ENCODE measurements at places on chromosomes 16 and 17.

- ATAC-seq = no peak
- H3K27ac ChIP-seq = no peak overlapping the region
- H3K36me3 ChIP-seq = no peaks in the 10 kb centered on the region
Observed at GRCh38 chr16:87486713-87487247, 6.0 kb downstream of the ZCCHC14 start.

DNA sequence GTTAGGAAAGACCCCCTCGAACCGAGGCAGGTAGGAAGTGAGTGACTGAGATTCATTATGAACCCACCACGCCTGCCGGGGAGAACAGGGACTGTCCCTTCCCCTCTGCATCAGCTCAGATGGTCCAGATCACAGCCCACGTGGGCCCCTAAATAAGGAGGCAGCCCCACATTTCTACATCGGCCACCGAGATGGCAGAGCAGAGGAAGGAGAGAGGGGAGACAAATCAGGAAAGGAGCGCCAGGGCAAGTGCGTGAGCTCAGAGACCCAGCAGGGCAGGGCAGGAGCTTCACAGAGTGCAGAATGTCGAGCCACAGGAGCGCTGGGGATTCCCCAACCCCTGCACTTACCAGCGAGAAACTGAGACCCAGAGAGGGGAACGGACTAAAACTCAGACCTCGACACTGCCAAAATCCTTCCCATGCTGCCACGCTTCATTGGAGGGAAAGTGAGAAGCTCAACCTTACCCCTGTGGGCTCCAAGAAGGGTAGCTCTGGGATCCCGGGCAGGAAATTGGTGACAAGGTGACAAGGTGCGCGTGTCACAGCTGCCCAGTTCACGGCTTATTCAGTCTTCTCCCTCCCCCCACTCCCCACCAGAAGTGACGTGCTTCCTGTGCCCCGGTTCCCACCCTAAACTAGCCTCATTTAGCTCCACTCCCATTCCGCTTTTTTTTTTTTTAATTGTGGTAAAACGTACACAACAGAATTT lies at the start of gene ICAM2:
TSS of gene ICAM2 (minus strand) at position 578 of the 711 bp plus-strand sequence. CDS start 13,942 bp downstream, outside the sequence.
- H3K27ac ChIP-seq = peak within 1 kb of the TSS; percentile 94
- ATAC-seq = peak; percentile 93
- H3K27me3 ChIP-seq = no peaks in the 10 kb centered on the region
- peaks cover 54% of the 10 kb centered on the region for H3K4me1 ChIP-seq
- H3K4me3 ChIP-seq = peak within 1 kb of the TSS; percentile 91
- H3K36me3 ChIP-seq = no peaks in the 10 kb centered on the region

- ATAC-seq = no peak
- peaks cover 90% of the 10 kb centered on the region for H3K27me3 ChIP-seq
- no peak overlapping the region for H3K4me3 ChIP-seq
- peaks cover 19% of the 10 kb centered on the region for H3K4me1 ChIP-seq
- H3K36me3 ChIP-seq = no peaks in the 10 kb centered on the region
Observed at GRCh38 chr17:74919440-74920305, 3.4 kb downstream of the USH1G start.

GRCh38 chr16:27786923-27787625 lies 237.1 kb downstream of the KATNIP start:
- no peaks in the 10 kb centered on the region for H3K27me3 ChIP-seq
- no peak overlapping the region for H3K27ac ChIP-seq
- no peak for ATAC-seq
- no peaks in the 10 kb centered on the region for H3K4me1 ChIP-seq
- H3K36me3 ChIP-seq = no peaks in the 10 kb centered on the region

DNA sequence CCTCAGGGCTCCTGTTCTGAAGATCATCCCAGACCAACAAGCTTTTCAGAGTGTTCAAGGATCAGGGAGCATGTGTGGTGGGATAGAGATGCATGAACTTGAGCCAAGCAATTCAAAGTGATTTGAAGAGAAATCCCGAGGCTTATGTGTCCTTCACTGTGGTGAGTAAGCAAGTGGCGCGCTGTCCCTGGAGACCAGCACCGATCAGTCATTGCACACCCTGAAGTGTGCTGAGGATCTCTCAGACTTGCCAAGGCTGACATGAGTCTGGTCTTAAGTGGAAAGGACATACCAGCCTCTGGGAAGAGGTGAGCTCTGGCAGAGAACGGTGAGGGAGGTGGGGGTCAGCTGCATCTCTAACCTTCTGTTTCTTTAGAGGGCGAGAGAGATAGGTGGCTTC lies 43.8 kb upstream of the CDH13 start:
- no peak for ATAC-seq
- H3K4me3 ChIP-seq = no peak overlapping the region
- no peaks in the 10 kb centered on the region for H3K36me3 ChIP-seq
- H3K27me3 ChIP-seq = peaks cover 25% of the 10 kb centered on the region
- no peaks in the 10 kb centered on the region for H3K4me1 ChIP-seq

DNA sequence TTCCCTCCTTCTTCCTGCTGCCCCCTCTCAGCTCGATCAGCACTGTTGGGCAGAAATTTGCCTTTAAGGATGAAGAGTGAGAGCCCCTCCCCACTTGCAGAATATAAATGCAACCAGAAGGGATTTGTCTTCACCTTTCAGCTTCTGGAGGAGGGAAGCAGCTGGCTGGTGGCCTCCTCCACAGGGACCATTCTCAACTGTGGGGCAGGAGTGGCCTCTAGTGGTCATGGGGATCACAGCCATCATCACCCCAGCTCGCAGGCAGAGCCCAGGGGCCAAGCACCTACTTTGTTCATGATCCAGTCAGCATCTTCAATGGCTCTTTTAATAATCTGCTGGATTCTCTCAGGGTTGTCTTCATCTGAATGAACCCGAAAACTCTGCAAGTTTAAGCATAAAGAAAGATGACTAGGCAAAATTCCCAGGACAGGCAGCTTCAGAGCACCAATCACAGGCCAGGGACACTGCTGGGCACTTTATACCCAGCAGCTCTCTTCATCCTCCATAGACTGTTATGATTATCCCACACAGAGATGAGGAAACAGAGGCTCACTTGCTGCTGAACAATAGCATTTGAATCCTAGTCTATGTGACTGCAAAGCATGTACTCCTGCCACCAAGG lies 13.1 kb downstream of the LYRM9 start:
- H3K36me3 ChIP-seq = peaks cover 17% of the 10 kb centered on the region
- H3K27ac ChIP-seq = no peak overlapping the region
- peaks cover 5% of the 10 kb centered on the region for H3K4me1 ChIP-seq
- H3K27me3 ChIP-seq = no peaks in the 10 kb centered on the region
- ATAC-seq = peak; percentile 82
- H3K4me3 ChIP-seq = no peak overlapping the region

DNA sequence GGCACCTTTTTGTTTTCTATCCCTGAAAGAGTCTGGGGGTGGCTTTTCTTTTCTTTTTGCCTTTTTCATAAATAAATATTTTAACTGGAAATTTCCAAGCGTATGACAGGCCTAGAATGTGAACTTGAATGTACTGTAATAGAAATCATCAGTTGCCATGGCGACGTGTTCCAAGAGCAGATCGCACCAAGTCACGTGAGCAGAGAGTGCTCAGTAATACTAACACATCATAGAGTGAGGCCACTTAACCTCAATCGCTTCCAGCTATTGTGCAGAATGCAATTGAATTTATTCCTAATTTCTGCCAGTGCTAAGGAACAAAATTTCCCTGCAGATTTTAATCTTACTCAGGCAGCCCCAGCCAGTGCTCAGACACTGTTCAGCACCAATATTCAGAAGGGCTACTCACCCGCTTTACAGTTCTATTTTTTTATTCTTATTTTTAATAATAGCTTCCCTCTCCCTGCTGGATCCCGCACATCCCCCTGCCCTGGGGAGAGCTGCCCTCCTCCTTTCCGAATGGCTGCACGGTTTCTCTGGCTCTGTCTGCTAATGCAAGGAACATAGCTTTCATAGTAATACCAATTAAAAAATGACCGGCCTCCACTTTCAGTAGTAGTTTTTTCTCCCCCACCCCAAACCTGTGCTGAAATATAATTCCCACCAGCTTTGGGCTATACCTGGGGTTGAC lies 26.2 kb upstream of the PMFBP1 start:
- ATAC-seq = no peak
- H3K4me1 ChIP-seq = peaks cover 9% of the 10 kb centered on the region
- no peaks in the 10 kb centered on the region for H3K27me3 ChIP-seq
- no peak overlapping the region for H3K27ac ChIP-seq

GRCh38 chr16:54974367-54974766 lies 43.7 kb downstream of the IRX5 start:
- H3K36me3 ChIP-seq = no peaks in the 10 kb centered on the region
- no peak for ATAC-seq
- no peaks in the 10 kb centered on the region for H3K27me3 ChIP-seq
- H3K4me3 ChIP-seq = no peak overlapping the region
- H3K27ac ChIP-seq = no peak overlapping the region
- H3K4me1 ChIP-seq = no peaks in the 10 kb centered on the region

DNA sequence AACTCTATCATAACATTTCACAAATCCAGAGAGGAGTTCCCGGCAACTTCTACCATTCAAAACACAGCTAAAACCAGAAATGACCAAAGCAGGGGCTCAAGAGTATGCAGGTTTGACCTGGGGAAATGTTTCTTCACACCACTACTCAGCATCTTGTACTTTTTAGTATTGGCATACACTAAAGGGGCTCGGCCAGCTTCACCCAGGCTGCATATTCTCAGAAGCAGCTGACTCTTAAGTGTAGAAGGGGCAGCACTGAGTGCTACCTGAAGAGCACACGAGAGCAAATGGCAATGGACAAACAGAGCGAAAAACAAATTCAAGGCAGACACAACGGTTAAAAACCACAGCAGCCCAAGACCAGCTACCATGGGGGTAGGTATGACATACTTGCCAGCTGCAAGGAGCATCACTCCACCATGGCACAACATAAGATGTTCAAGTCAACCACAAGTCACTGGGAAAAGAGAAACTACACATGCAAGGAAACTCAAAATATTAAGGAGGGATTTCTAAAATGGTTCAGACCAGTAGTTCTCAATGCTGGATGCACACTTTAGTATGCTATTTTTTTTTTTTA lies 34.4 kb downstream of the N4BP1 start:
- H3K27me3 ChIP-seq = no peaks in the 10 kb centered on the region
- peaks cover 66% of the 10 kb centered on the region for H3K4me1 ChIP-seq
- no peak for ATAC-seq
- no peak overlapping the region for H3K4me3 ChIP-seq
- H3K36me3 ChIP-seq = peaks cover 32% of the 10 kb centered on the region
- H3K27ac ChIP-seq = no peak overlapping the region

- peaks cover 20% of the 10 kb centered on the region for H3K4me1 ChIP-seq
- H3K27me3 ChIP-seq = peaks cover 36% of the 10 kb centered on the region
- no peaks in the 10 kb centered on the region for H3K36me3 ChIP-seq
- no peak overlapping the region for H3K27ac ChIP-seq
Observed at GRCh38 chr16:58461056-58461455, 38.9 kb upstream of the NDRG4 start.

DNA sequence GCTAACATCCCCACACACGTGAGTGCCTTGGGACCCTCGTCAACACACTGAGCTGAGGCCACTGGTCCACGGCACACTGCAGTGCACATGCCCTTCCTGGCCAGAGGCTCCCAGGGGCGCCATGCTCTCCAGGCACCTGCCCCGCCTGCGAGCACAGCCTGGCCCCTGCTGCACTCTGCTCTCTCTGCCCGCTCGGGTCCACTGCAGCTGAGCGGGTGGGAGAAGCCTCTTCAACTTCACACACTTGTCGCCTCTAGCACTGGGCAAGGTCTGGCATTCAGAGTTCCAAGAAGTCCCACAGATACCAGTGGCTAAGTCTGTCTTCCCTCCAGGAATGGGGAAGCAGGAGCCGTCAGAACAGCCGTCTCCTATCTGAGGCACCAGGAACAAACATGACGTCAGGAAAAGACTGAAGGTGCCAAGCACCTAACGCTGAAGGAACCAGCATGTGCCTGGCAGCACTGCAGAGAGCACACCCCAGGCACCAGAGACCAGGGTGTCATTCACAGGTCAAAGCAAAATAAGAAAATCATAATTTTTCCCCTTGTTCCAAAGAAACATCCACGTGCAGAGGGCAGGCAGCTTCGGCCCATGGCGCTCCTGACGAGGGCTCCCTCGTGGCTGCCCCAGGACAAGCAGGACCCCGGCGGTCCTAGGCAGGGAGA lies 82.9 kb downstream of the ZNF778 start:
- ATAC-seq = no peak
- no peak overlapping the region for H3K4me3 ChIP-seq
- H3K36me3 ChIP-seq = peaks cover 54% of the 10 kb centered on the region
- H3K27ac ChIP-seq = no peak overlapping the region

GRCh38 chr16:85291302-85292148 lies 179.3 kb upstream of the CIBAR2 start:
- ATAC-seq = no peak
- no peaks in the 10 kb centered on the region for H3K4me1 ChIP-seq
- no peak overlapping the region for H3K4me3 ChIP-seq
- no peak overlapping the region for H3K27ac ChIP-seq

DNA sequence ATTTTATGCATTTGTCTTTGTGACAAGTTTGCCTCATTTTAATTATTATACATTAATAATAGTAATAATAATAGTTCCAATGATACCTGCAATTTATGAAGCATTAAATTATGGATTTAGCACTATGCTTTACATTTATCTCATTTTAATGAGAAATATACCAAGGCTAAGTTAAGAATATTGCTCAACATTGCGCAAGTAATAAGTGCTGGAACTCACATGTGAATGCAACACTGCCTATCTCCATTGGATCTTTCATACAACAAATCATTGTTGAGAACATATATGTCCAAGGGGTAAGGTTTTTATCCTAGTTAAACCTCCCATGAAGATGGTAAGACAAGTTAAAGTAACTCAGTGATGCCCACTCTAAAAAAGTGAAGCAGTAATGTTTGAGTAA lies 703.7 kb upstream of the SOX9 start:
- H3K4me1 ChIP-seq = no peaks in the 10 kb centered on the region
- no peaks in the 10 kb centered on the region for H3K36me3 ChIP-seq
- no peak overlapping the region for H3K4me3 ChIP-seq
- no peak for ATAC-seq
- H3K27ac ChIP-seq = no peak overlapping the region

- peaks cover 28% of the 10 kb centered on the region for H3K27me3 ChIP-seq
- peaks cover 16% of the 10 kb centered on the region for H3K4me1 ChIP-seq
- peaks cover 16% of the 10 kb centered on the region for H3K36me3 ChIP-seq
- no peak overlapping the region for H3K4me3 ChIP-seq
- ATAC-seq = no peak
Observed at GRCh38 chr16:89253548-89254287, 36.2 kb downstream of the ZNF778 start.

GRCh38 chr16:87425941-87426340 lies 33.8 kb downstream of the MAP1LC3B start:
- H3K27ac ChIP-seq = no peak overlapping the region
- no peak overlapping the region for H3K4me3 ChIP-seq
- H3K4me1 ChIP-seq = no peaks in the 10 kb centered on the region

DNA sequence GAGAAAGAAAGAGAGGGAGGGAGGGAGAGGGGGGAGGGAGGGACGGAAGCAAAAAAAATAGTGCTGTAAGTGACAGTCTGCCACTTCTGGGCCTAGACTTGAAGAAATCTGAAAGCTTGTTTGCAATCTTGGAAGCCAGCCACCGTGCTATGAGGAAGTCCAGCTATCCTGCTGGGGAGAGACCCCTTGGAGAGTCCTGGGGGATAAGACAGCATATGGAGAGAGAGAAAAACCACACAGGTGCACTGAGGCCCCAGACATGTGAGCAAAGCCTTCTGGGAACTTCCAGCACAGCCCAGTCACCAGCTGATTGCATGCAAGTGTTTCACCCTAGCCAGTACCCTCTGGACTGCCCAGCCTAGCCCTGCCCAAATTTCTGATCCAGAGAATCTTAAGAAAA lies 12.6 kb upstream of the ALOX12B start:
- no peaks in the 10 kb centered on the region for H3K36me3 ChIP-seq
- no peak overlapping the region for H3K27ac ChIP-seq
- no peaks in the 10 kb centered on the region for H3K4me1 ChIP-seq
- no peak overlapping the region for H3K4me3 ChIP-seq
- no peak for ATAC-seq

Data from stimulated activated memory B cell treated with anti-CD40 and anti-IgM and Interleukin-4, amounts not matched to agents 10 μg/mL and 1 μg/mL and 100 μg/mL, for 72 hours (primary cell).